Neural progenitor cell (in vitro differentiated cells): ENCODE measurements at places on chromosomes 4 and X.

GRCh38 chr4:159023741-159024140 lies 79.1 kb upstream of the RAPGEF2 start:
- no peak for DNase-seq

DNA sequence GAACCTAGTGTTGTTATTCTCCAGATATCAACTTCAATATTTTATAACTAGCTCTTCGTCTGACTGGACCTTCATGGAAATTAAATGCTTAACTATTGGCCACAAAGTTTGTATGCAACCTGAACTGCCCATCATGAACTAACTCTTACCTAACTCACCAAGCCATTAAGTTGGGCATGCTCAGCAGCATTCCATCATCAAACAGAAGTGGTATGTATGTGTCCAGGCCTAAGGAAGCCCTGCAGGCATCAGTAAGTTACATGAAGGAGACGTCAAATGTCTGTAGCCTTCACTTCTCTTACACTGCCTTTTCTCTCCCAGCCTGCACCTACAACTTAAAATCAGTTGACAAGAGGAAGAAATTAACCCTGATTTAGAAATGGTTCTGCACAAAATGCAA lies 1639.2 kb upstream of the PABPC4L start:
- no peak for DNase-seq

DNA sequence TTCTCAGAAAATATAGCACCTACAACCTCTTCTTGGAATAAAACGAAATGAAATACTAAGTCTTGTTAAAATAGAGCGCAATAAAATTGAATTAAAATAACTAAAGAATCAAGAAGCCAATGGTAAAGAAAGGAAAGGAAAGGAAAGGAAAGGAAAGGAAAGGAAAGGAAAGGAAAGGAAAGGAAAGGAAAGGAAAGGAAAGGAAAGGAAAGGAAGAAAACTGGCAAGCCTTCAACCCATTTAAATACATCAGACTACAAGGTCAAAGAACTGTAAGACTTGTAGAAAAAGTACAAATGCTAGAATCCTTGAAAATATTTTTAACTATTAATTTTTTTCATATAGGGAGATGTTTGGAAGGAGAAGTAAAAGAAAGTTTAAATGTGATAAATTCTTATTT lies 372.1 kb downstream of the IQCM start:
- no peak for DNase-seq

DNA sequence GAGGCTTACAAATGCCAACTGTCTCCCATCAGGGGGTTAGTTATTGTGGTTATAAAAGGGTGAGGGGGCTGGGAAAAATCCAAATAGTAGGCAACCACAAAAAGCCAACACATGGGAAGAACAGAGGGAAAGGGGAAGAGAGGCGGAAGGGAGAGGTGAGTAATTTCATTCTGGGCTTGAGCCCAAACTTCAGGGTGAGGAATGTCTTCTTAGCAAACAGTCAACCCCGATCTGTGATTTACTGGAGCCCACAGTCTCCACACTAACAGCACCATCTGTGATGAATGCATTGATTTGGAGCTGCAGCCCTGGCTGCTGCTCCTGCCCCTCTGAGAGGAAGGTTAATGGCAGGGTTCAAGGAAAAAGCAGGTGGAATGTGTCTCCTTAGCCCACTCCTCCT lies 162.2 kb upstream of the GPR101 start:
- DNase-seq, result no peak

DNA sequence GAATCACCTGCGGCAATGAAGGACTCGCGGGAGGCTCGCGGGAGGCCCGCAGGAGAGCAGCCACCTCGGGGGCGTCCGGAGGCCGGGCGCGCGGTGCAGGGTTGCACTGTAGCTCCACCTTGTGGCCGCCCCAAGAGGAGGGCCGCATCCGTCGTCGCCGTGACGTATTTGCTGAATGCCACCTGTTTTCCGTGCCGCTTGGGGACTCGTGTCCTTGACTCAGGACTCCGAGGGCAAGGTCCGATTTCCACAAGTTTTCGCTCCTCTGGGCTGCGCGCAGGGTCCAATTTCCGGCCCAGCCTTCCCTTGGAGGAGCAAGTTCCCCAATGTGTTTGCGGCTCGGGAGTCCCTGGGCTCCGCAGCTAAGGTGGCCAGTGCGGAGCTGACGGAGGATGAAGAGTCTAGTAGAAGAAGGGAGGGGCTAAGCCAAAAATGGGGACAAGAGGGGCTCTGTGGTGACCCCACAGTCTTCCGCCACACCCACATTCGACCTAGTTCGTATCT lies 10.7 kb upstream of the DLG3 start:
- DNase-seq, result peak; percentile 83

DNA sequence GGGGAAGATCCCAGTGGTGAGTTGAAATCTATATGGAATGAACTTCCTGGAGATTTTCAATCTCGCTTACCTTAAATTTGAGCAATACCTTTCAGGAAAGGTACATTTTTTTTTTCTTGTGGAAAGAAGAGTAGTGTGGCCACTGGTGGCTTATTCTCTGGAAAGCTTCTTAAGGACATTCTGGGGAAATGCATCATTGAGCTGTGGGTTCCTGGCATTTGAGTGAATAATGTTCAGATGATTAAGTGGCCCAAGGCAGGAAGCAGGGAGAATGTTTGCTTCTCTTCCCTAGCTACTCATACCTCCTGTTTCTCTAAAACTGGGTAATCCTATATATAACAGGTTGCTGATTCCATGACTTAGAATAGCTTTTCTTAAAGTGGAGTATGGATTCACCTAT lies 31.8 kb downstream of the STAG2 start:
- DNase-seq, result no peak

- peak; percentile 41 for DNase-seq
Measured at GRCh38 chrX:73964579-73964978, 339.4 kb upstream of the ZCCHC13 start.

GRCh38 chr4:80271801-80272200 lies 5.3 kb downstream of the FGF5 start:
- no peak for DNase-seq

- DNase-seq, result no peak
Measured at GRCh38 chr4:10684631-10685030, at the start of gene CLNK. CLNK (minus strand) TSS chr4:10684768; CDS start chr4:10667869, 16,899 bp downstream.

DNA sequence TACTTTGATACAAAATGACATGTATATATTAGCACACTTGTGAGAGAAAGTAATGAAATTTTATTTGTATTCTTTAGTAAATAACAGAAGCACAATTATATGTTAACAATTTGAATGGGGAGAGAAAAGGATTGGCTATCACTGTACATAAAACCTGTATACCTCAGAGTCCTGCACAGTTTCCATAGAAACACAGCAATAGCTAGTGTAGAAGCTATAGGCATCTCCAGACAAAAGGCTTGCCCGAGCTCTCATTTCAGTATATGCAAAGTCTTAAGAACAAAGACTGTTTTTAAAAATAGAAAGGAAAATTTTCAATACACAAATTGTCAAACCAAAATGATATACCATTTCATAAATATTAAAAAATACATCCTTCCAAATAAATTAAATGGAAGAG lies 38.5 kb downstream of the GPM6A start:
- no peak for DNase-seq

DNA sequence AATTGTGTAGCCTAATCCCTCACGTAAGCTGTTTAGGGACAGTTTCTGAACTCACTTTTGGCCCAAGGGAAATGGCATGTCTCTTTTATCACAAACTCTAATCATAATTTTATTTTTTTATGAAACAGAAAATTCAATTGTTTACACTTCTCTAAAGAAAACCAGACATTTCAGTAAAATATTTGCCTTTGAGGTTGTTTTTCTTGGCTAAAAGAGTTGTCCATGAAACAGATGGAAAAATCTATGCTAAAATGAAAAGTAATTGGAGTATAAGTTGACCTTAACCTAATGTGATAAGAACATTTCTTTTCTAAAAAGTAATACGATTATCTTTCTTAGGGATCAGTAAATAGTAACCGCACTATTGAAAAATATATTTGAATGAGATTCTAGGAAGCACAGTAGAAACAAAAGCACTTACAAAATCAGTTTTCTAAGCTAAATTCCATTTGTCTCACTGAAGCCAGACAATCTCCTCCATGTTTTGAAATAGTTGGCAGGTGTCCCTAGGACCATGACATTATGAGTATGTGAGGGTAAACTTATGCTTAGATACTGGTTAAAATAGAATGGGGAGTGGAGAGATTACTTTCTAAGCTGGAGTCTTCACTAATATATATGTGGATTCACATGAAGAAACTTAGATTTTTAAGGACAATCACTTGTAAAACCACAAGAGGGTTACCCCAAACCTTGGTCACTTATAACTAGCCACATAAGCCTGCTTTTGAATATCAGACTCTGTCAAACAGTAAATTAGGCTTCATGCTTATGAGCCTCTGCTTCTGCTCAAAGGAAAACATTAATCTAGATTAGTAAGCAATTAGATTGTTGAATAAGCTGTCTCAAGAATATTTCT lies 20.1 kb upstream of the TET2 start:
- no peak for DNase-seq
